ENCODE measurements at places on chromosomes 11 and 22.

- no peak for DNase-seq
Observed at GRCh38 chr22:35952576-35952975, 76.0 kb downstream of the RBFOX2 start.

- no peak for DNase-seq
Observed at GRCh38 chr11:14029440-14029839, 66.9 kb downstream of the SPON1 start.

- no peak for DNase-seq
Observed at GRCh38 chr11:106594751-106595351, 423.4 kb downstream of the GUCY1A2 start.

DNA sequence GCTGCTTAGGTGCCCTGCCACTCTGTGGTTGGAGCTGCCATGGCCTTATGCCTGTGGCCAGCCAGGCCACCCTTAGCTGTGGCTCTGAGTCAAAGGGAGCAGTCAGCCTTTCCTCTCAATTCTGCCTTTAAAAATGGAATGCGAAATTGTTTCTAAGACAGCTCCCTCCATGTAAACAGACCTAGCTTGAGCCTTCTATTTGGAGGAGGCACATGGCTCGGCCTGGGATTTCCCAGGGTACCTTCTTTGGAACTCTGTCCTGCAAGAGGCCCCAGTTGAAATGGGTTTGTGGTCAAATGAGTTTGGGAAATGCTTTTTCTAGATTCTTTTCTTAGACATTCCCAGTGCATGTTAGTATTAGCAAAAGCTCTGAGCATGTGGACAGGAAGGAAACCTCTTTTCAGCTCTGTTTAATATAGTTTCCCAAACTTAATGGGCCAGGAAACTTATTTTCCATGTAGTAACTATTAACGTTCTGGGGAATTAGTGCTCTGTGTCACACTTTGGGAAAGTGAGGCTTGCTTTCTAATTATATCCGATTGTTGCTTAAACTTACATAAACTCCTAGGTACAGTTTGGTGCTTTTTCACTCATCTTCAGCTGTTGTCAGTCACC, 7.8 kb downstream of the PHOX2A start:
- DNase-seq, result no peak

DNA sequence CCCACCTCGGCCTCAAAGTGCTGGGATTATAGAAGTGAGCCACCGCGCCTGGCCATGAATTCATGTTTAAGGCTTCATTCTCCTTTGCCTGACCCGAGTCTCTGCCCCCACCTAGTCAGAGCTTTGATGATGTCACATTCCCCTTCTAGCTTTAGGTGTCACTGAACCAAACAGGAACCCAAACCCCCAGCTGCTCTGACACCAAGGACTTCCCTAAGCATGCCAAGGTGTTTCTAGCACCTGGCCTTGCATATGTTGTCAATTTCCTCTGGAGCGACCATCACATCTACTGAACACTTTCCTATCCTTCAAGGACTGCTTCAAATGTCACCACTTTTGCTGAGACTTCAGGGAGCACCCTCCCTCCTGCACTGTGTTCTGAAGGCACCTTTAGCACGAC, 2.3 kb downstream of the F2 start:
- DNase-seq, result no peak

DNA sequence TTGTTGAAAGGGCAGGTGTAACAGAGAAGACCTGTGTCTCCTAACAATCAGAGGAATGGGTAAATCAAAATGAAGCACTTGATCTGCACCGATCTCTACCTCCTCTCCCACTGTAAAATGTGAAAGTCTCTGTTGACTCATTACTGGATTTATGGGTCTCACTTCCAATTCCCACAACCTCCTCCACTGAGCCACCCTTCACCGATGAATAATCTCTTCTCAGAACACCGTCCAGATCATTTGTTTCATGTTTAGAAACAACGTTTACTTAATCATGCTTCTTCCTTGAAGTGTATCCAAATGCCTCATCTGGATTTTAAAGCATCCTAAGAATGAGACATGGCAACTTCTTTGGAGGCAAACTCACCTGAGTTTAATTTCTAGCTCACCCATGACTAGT, 643.6 kb downstream of the ETS1 start:
- no peak for DNase-seq

DNA sequence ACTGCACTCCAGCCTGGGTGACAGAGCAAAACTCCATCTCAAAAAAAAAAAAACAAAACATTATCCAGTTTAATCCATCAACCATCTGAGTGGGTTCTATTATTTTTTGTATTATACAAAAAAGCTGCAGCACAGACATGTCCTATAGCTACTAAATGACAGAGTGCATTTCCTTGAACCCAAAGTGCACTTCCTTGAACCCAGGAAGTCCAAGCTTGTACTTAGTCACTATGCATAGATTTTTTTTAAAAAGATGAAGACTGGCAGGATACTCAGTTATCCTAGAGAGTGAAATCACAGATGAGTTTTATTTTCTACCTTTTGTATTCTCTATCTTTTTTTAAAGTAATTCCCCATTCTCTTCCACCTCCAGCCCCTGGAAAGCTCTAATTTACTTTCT, 8.0 kb upstream of the RRAS2 start:
- DNase-seq, result no peak

DNA sequence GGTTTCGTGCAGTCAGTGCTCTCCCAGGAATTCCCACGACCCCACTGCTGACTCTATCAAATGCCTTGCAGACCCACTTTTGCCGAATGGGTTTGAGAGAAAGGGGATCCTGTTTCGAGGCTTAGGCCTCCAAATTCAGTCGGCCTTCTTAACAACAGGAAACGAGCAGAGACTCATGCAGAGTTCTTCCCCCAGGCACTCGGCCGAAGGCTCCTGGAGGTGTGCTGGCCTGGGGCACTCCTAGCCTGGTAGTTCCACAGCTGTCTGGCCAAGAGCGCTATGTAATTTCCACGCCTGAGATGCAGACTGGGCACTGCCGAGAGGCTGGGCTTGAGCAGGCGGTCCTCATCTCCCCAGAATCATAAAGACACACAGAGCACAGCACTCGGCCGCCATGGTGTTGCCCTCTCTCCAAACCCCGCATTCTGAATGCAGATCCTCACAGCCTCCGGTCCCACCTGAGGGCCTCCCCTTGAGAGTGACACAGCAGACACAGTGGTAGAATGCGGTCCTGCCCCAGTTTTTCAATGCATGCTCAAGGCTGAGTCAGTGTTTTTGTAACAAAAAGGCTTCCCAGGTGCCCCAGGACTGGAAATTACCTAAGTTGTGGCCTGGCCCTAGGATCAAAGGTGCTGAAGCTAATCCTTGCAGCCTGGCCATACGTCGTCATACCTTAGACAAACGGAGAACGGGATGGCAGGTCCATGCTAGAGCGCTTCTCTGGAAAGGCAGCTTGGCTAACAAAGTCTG, 30.2 kb upstream of the BID start:
- DNase-seq, result no peak

DNA sequence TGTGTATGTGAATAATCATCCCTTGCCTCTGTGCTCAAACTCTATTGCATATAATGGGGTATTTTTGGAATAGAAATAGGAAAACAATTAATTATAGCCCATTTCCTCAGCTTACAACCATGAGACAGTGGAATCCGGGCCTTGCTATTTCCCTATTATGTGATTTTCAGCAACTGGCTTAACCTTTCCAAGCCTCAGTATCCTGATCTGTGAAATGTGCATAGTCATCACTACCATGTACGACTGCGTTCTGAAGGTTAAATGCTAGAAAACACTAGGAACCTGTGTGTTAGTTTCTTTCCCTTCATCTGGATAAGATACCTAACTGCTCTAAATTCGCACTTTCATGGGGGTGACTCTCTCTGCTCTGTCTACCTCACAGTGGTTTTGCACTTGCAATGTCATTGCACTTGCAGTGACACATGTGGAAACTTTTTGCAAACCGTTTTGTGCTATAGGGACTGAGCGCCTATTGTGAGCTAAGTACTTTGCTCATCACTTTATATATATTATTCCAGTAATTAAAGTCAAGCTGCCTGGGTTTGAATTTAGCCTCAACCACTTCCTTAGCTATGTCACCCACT, 48.3 kb downstream of the IRAG1 start:
- DNase-seq, result no peak

GRCh38 chr11:60349990-60350389, 22.9 kb downstream of the MS4A6E start:
- DNase-seq, result no peak

DNA sequence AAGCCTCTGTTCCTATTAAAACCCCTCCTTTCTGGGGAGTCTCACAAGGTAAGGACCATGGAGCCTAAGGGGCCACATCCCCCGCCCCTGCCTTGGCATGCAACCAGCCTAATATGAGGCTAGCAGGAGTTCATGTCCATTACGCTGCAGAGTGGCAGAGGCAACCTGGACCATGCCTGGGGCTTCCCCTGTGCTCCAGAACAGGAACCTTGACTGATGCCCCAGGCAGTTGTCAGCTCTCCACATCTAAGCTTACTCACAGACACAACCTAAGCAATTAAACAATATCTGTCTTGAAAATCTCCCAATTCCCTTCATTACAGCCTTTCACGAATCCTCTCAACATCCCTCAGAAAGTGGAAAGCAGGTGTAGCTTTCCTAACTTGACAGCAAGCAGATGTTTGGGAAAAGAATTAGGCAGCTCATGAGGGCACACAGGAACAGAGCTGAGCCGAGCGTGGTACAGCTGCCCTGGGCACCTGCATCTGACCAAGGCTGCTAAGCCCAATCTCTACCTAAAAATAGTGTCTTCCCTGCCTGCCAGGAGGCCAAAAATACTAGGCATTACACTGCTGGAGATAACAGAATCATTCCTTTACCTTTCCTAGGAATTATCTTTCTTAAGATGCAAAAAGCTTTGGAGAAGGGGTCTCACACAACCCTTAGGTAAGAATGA, 20.8 kb downstream of the C11orf71 start:
- no peak for DNase-seq

DNA sequence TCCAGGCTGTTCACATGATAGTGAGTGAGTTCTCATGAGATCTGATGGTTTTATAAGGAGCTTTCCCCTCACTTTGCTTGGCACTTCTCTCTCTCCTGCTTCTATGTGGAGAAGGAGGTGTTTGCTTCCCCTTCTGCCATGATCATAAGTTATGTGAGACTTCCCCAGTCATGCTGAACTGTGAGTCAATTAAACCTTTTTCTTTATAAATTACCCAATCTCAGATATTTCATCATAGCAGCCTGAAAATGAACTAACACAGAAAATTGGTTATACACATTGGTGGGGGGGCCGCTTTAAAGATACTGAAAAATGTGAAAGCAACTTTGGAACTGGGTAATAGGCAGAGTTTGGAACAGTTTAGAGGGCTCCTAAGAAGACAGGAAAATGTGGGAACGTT, 741.1 kb upstream of the LUZP2 start:
- DNase-seq, result no peak

- DNase-seq, result no peak
Observed at GRCh38 chr11:107265591-107266121, 192.0 kb downstream of the CWF19L2 start.

DNA sequence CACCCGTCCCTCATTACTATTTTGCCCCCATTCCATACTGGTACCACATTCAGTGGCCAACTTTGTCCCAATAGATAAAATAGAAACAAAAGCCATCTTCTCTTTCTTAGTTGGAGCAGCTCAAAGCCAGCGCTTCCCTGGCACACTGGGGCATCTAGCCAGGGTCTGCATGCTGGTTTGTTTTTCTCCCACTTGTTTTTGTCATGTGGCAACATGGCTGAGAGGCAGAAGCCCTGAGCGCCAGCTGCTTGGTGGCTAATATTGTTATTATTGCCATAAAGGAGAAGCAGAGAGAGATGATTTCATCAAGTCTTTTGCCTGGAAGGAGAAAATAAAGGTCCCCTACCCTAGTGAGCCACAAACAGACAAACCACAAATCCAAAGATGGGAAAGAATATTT, 48.4 kb upstream of the CRTAM start:
- no peak for DNase-seq

GRCh38 chr22:40235308-40235707, 57.6 kb downstream of the TNRC6B start:
- no peak for DNase-seq

GRCh38 chr22:33274214-33275072, 216.3 kb upstream of the SYN3 start:
- DNase-seq, result peak; percentile 55

- no peak for DNase-seq
Observed at GRCh38 chr11:45022294-45023064, 71.8 kb upstream of the TP53I11 start.

DNA sequence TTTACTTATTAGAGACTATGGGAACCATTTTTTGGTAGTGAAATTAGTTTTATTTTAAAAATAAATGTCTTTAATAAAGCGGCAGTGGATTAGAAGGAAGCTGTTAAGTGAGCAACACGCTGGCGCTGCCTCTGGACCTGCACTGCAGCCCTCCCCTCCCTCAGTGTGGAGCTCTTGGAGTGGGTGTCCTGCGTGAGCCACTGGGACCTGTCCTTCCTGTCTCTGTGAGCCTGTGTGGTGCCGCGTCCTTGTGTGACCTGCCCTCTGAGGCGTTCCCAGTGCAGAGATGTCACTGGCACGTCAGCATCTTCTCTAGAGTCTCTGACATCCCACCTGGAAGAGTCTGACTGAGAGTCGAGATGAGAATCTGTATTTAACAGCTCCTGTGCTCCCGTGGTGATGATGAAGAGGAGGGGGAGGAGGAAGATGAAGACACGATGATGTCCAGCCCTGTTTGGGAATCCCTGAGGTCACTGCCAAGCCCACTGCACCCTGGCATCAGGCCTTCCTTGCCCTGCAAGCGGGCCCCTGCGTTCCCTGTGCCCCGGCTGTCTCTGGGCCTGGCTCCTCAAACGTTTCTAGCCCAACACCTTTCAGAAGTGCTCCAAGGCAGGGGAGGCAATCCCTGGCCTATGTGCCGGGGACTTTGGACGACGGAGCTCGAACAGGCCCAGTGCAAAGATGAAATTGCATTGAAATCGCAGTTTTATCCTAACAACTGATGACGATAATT, 271.8 kb downstream of the TBC1D22A start:
- DNase-seq, result no peak

Measured in GM13976 (cell line).